ENCODE measurements at places on chromosomes 3 and 15. TPM values are rescaled to one million over a fixed set of nuclear protein-coding genes. Genes with fewer than 3 reads are reported as not detected.

ZNF80 gene
- total RNA-seq = not detected

EFHB gene
- total RNA-seq = not detected

CYP8B1 gene
- not detected for total RNA-seq

REC114 gene
- not detected for total RNA-seq

SUMF1 gene
- 52.8 TPM for total RNA-seq

LRCH3 gene
- total RNA-seq = 17.9 TPM

CACNA2D3 gene
- under 0.01 TPM for total RNA-seq

WDR48 gene
- total RNA-seq = 21.3 TPM

CFAP100 gene
- not detected for total RNA-seq

CHDH gene
- total RNA-seq = not detected

SLC7A14 gene
- 0.29 TPM for total RNA-seq

ATP8B4 gene
- 4.4 TPM for total RNA-seq

LMCD1 gene
- total RNA-seq = 121 TPM

PLSCR5 gene
- total RNA-seq = not detected

FBLN2 gene
- 16.1 TPM for total RNA-seq

CILP gene
- not detected for total RNA-seq

PEX11A gene
- 5.7 TPM for total RNA-seq

AMT gene
- 0.58 TPM for total RNA-seq

OPA1 gene
- 41.2 TPM for total RNA-seq

SAMMSON gene
- total RNA-seq = not detected

IMP3 gene
- total RNA-seq = 73.5 TPM

TLR9 gene
- total RNA-seq = not detected
